ENCODE measurements at places on chromosomes 3 and 15. TPM values are rescaled to one million over a fixed set of nuclear protein-coding genes. Genes with fewer than 3 reads are reported as not detected.

GRCh38 chr3:42701371-42702065 lies 1.1 kb downstream of the HHATL start:
- peak; percentile 10 for DNase-seq

DNA sequence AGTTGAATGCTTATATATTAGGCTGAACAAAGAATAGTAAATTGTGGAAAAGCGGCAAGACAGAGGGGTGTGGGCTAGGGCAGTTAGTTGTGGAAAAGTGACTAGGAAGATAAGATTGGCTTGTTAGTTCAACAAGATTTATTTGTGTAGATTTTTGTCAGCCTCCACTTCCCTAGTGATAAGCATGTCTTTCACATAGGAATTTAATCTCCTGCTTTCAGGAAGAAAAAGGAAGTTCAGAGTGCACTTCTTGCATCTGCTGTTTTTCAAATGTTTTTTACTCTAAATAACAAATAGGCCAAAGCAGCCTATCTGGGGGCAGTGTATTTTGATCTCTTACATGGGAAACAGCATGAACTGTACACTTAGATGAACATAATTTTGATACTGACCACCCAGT lies 919.9 kb downstream of the NAALADL2 start:
- DNase-seq = peak; percentile 2

GRCh38 chr3:174440741-174441587 lies 418.2 kb upstream of the NAALADL2 start:
- peak; percentile 94 for DNase-seq

DNA sequence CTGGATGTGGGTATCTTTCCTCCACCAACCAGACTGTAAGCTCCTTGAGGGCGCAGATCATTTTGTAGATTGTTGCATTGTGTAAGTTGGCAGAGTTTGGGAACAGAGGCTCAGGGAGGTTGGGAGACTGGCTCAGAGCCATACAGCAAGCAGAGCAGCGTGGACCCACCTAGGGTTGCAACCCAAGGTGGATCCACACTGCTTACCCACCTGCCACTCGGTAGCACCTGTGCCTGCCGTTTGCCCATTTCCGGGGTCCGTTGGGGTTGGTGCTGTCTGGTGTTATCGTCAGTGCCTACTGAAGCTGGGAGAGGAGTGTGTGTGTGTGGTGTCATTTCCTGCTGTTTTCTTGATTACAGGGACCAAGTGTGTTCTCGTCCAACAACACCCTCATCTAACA lies 19.0 kb downstream of the SMAD6 start:
- no peak for DNase-seq

DNA sequence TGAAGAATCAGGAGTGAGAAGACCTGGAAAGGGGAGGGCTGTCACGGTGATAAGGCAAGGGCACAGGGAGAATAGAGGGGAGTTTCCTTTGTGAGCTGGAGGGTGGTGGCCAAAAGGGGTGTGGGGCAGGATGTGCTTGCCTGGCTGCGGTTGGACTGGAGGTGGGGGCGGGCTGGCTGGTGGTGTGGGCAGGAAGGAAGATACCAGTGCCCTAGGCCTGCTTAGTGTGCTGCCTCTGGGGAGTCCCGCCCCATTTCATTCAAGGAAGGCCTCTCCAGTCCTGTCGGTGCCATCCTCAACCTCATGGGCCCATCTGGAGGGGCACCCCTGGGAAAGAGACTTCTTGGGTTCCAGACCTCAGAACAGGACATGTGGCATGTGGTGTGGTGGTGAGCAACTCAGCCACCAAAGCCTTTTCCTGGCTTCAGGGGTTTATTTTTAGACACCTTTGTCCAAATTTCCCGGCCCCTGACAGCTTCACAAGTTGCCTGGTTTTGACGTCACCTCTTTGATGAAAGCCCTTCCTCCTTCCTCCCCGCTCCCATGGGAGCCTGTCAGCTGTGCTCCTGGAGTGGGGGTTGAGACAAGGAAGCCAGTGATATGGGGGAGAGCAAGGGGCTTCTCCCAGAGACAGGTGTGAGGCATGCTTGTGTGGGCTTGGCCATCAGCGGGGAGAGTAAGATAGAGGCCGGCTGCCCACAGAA lies 15.6 kb downstream of the TEX264 start:
- DNase-seq = peak; percentile 47

DNA sequence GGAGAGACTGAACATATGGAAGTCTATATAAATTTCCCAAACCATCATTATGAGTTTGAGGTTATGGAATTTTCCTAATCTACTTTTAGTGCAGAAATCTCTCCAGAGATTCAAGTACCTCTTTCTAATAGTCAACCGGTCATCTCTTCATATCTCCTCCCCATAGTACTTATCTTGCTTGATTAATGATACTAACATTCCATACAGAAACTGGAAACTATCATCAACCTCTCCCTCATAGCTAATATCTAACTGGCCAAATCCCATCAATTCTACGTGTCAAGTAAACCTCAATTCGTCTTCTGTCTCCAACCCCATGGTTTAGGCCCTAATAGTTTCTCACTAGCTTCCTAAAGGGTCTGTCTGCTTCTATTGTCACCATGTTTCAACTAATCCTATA lies 44.4 kb upstream of the VGLL3 start:
- peak; percentile 5 for DNase-seq

GRCh38 chr3:188431040-188431439 lies 277.1 kb downstream of the LPP start:
- DNase-seq = no peak

DNA sequence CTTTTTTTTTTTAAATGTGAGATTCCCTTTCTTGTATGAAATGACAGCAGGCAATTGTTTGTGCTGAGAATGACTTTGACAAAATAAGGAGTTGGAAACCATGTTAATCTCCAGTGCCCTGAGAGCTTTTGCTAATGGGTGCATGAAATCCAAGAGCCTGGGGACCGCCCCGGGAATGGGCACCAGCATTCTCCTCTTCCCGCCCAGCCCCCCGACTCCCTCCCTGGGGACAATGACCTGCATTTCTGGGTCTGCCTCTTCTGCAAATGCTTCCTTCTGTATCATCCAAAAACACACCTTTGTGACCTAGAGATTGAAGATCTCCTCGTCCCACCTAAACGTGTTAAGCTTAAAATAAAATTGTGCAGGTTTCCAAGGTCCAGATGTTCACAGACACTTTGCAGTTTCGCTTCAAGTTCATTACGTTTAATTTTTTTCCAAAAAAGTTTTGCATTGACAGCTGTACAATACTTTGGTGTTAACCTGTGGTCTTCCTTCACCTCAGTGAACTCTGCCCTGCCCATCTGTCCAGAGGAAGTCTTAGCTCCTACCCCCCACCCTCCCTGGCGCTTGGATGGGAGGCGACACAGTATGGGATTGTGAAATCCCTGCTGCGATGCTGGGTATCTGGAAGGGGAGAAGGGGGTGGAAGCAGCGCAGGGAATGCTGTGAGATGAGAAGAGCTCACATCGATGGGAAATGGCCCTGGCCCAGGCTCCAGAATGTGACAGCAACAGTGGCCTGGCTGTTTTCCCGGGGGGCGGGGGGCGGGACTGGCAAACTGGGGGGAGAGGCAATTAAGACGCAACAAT lies 50.1 kb downstream of the TLE3 start:
- DNase-seq = peak; percentile 65

GRCh38 chr3:110788794-110789193 lies 282.8 kb upstream of the NECTIN3 start:
- no peak for DNase-seq

- no peak for DNase-seq
Observed at GRCh38 chr3:3798631-3799113, 559 bp upstream of the LRRN1 start.

DNA sequence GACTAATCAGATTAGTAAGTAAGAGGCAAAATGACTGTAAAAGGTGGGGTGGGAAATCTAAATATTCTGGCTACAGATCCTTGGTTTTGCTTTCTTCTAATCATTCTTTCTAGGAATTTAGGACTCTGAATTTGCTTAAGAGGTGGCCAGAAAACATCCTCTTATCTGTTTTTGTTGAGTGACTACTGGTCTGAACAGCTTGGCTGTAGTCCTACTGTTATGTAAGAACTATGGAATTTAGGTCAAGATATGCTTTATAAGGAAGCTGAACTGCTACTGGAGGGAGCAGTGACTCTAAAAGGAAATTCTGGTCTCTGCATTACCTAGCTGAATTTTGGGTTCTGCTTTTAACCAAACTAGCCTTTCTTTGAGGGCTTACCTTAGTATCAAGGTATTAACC lies 33.5 kb upstream of the CSPG5 start:
- DNase-seq = peak; percentile 95

- no peak for DNase-seq
Observed at GRCh38 chr3:146454796-146455195, 14.6 kb downstream of the PLSCR2 start.

- no peak for DNase-seq
Observed at GRCh38 chr3:169748670-169749069, 16.2 kb downstream of the TERC start.

GRCh38 chr15:78105476-78106241 lies 13.3 kb downstream of the SH2D7 start:
- no peak for DNase-seq

DNA sequence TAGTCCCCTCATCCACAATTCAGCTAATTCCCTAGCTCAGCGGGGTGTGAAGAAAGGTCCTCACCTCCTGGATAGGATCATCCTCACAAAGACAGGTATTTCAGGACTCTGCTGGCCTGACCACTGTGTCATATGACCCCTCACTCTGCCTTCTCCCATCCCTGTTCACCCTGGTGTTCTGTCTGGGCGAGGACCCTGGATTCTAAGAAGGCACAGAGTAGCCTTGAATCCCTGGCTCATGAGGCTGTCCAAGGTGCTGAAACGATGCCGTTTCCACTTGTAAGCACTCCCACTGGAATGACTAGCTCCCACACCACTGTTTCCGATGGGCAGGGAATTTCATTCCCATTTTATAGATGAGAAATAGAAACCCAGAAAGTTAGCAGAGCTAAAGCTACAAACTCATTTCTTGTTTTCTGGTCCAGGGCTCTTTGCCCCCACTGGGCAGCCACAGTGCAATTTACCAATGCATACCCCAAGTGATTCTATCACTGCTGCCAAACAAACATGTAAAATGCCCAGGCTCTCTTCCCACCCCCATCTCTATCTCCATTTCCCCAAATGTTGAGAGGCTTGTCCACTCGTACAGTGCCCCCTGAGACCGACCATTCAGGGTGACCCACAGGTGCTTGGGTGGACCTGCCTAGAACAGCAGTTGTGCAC lies 83.2 kb downstream of the RAB11A start:
- peak; percentile 70 for DNase-seq

DNA sequence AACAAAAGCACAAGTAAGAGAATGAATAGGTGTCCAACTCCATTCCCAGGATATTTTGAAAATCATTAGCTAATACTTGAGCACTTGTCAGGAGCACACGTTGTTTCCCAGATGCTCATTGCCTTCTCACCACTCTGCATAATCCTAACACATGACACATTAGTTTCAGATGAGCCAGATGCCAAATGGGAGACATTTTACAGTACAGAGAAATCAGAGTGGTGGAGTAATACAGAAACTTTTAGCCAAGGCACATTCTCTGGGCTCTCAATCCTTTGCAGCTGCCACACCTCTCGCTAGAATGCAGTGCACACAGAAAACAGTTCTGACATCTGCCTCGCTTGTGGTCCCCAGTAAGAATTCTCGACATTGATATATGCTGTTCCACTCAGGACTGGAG lies 76.6 kb downstream of the P3H2 start:
- peak; percentile 79 for DNase-seq

- peak; percentile 62 for DNase-seq
Observed at GRCh38 chr3:97821287-97821773, 481 bp upstream of the CRYBG3 start.

- DNase-seq = peak; percentile 42
Observed at GRCh38 chr3:50126287-50127211, 28.6 kb upstream of the SEMA3F start.

DNA sequence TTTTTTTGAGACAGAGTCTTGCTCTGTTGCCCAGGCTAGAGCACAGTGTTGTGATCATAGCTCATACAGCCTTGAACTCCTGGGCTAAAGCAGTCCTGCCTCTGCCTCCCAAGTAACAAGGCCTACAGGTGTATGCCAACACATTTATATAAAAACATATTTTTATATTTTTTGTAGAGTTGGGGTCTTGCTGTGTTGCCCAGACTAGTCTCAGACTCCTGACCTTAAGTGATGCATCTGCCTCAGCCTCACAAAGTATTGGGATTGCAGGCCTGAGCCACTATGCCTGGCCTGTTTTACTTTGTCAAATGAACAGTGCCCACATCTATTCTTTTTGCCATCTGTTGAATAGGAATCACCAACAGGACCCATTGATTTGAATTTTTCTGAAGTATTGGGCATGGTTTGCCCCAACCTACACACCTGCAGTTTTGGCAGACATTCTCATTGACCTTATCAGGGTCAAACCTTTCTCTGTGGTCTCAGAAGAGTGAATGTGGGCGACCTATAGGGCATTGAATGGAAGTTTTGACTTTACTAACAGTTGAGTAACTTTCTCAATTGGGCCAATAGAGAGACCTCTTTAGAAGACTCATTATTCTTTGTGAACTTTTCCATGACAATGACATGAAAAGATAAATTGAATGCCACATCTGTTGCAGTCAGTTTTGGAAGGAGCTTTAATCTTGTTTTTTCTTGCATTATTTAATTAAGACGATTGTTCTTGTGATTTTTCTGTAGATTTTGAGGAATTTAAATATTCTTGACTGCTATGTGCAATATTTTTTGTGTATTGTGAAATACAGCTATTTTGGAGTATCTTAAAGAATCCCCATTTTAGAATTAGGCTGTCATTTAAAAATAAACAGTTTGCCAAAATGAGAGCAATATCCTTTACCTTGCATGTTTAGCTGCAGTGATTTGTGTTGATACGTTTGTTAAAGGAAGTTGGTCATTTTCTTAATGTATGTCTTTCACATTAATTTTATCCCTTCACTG lies 2.7 kb downstream of the IREB2 start:
- no peak for DNase-seq

GRCh38 chr3:150130404-150131100 lies 159.9 kb upstream of the PFN2 start:
- DNase-seq = no peak

DNA sequence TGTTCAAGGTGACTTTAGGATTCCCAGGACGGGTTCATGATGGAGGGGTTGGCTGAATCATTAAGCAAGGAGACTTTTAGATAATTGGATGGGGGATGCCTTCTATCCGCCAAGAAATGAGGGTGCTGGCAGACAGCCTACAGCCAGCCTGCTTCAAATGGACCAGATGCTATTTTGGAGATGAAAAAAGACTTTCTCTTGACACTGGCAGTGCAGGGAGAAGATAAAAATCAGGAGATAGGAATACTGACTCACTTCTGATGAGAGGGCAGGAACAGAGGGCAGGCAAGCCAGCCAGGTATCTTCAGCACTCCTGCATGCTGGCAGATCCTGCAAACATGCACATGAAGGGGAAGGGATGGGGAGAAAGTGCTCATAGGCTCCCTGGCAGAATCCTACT lies 7.7 kb upstream of the SYN2 start:
- DNase-seq = no peak

GRCh38 chr3:176776622-176777175 lies 420.6 kb downstream of the TBL1XR1 start:
- DNase-seq = no peak

- no peak for DNase-seq
Observed at GRCh38 chr3:23950293-23950692, 5.2 kb downstream of the NR1D2 start.

GRCh38 chr3:149648525-149648924 lies 9.3 kb downstream of the WWTR1 start:
- DNase-seq = peak; percentile 66

The GOLGA8R gene
- 1.3 TPM for total RNA-seq

The INKA1 gene
- total RNA-seq = 3.3 TPM

The TGFBR2 gene
- total RNA-seq = 86.5 TPM

The CCDC32 gene
- total RNA-seq = 14.5 TPM

The CCR4 gene
- not detected for total RNA-seq

The PYGO1 gene
- total RNA-seq = 10.1 TPM

The POLQ gene
- total RNA-seq = 4.1 TPM

The CPLX3 gene
- total RNA-seq = not detected

The GOLGA8M gene
- 0.26 TPM for total RNA-seq

The HTR3C gene
- total RNA-seq = not detected

The PRRT3 gene
- 3.8 TPM for total RNA-seq
